Pancreas (tissue), 10 donors: ENCODE measurements at places on chromosomes 13 and 19. TPM values are rescaled to one million over a fixed set of nuclear protein-coding genes. Genes with fewer than 3 reads are reported as not detected.

ZNF492 gene
- total RNA-seq = 0.06 TPM

FBXO46 gene
- 11.2 TPM for total RNA-seq

CELF5 gene
- total RNA-seq = 0.51 TPM

IL11 gene
- total RNA-seq = not detected

MEF2B gene
- total RNA-seq = 0.90 TPM

DNA sequence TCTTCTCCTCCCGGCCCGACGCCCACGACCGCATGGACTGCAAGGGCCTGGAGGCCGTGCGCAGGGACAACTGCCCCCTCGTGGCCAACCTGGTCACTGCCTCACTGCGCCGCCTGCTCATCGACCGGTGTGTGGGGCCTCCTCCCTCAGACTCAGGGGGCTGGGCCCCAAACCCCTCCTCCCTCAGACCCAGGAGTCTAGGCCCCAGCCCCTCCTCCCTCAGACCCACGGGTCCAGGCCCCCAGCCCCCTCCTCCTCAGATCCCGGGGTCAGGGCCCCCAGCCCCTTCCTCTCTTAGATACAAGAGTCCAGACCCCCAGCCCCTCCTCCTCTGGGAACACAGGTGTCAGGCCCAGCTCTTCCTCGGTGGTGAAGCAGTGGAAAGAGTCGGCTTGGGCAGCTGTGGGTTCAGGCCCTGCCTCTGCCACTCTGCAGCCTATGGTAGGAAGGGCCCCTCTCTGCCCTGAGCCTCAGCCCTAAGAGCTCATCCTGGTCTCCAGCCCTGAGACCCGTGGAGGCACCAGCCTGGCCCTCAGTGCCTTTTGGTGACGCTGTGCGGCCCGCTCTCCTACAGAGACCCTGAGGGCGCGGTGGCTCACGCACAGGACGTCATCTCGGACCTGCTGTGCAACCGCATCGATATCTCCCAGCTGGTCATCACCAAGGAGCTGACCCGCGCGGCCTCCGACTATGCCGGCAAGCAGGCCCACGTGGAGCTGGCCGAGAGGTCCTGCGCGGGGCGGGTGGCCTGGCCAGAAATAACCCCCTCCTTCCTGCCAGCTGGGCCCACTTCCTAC, 3.7 kb upstream of the SPIB start:
- H3K4me3 ChIP-seq = no peak overlapping the region
- H3K27me3 ChIP-seq = no peaks in the 10 kb centered on the region
- DNase-seq = peak; percentile 77
- no peaks in the 10 kb centered on the region for H3K36me3 ChIP-seq

DNA sequence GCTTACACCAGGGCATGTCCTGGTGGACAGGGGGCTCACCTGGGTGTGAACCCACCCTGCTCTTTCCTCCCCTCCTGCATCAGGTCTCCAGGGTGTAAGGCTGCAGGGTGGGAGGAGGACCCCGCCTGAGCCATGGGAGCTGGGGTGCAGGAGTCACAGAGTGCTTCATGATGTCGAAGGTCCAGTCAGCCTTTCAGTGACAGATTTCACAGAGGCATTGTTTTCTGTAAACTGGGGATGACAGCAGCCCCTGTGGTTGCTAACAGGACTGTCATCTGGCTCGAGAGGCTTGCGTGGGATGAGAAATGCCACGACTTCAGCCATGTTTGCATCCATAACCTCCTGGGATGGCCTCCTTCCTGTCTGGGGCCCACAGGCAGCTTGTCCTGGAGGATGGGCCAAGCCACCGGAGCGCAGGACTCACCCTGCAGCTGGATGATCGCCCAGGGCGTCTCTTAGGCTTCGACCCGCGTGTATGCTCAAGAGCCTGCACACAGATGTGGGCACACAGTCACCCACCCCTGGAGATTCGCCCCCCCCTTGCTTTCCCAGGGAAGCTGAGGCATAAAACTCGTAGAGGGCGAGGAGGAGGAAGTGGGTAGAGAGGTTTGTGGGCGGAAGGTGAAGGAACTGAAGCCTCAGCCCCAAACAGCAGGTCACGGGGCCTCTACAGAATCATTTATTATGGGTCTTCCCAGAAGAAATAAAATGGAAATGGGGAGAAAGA, 4.9 kb downstream of the NANOS3 start:
- DNase-seq = no peak
- H3K4me3 ChIP-seq = no peak overlapping the region
- no peaks in the 10 kb centered on the region for H3K36me3 ChIP-seq
- H3K4me1 ChIP-seq = peaks cover 15% of the 10 kb centered on the region

- H3K4me1 ChIP-seq = no peaks in the 10 kb centered on the region
- DNase-seq = no peak
- no peaks in the 10 kb centered on the region for H3K36me3 ChIP-seq
- H3K27me3 ChIP-seq = no peaks in the 10 kb centered on the region
- no peak overlapping the region for H3K4me3 ChIP-seq
Measured at GRCh38 chr13:108322206-108322824, 52.8 kb downstream of the TNFSF13B start.

DNA sequence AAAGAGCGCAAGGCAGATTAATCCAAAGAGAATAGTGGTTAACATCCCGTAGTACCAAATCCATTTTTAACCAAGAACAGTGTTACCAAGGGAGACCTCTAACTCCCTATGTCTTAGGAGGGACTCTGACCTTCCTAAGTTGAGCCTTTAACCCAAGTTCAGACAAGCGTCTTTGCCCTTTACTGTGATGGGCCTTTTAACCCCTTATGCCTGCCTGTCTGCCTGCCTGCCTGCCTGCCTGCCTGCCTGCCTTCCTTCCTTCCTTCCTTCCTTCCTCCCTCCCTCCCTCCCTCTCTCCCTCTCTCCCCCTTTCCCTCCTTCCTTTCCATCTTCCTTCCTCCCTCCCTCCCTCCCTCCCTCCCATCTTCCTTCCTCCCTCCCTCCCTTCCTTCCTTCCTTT, 32.6 kb downstream of the CEACAM1 start:
- H3K4me1 ChIP-seq = no peaks in the 10 kb centered on the region
- no peak for DNase-seq
- H3K27ac ChIP-seq = no peak overlapping the region
- no peaks in the 10 kb centered on the region for H3K27me3 ChIP-seq
- no peak overlapping the region for H3K4me3 ChIP-seq

DNA sequence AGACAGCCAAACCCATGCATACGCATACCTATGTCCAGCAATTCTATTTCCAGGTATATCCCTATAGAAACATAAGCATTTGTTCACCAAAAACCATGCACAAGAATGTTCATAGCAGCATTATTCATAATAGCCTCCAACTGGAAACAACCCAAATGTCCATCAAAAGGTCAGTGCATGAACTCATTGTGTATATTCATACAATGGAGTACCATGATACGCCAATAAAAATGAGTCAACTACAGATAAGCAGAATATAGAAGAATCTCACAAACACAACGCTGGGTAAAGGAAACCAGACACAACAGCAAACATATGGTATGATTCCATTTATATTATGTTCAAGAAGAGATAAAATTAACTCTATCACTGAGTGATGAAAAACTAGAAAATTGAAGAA, 23.8 kb downstream of the DEDD2 start:
- H3K36me3 ChIP-seq = no peaks in the 10 kb centered on the region
- no peak overlapping the region for H3K27ac ChIP-seq
- H3K4me1 ChIP-seq = no peaks in the 10 kb centered on the region

- H3K4me1 ChIP-seq = no peaks in the 10 kb centered on the region
- DNase-seq = no peak
- no peak overlapping the region for H3K27ac ChIP-seq
- H3K27me3 ChIP-seq = no peaks in the 10 kb centered on the region
- H3K4me3 ChIP-seq = no peak overlapping the region
- H3K36me3 ChIP-seq = no peaks in the 10 kb centered on the region
Measured at GRCh38 chr19:2723345-2723715, 2.2 kb upstream of the DIRAS1 start.

DNA sequence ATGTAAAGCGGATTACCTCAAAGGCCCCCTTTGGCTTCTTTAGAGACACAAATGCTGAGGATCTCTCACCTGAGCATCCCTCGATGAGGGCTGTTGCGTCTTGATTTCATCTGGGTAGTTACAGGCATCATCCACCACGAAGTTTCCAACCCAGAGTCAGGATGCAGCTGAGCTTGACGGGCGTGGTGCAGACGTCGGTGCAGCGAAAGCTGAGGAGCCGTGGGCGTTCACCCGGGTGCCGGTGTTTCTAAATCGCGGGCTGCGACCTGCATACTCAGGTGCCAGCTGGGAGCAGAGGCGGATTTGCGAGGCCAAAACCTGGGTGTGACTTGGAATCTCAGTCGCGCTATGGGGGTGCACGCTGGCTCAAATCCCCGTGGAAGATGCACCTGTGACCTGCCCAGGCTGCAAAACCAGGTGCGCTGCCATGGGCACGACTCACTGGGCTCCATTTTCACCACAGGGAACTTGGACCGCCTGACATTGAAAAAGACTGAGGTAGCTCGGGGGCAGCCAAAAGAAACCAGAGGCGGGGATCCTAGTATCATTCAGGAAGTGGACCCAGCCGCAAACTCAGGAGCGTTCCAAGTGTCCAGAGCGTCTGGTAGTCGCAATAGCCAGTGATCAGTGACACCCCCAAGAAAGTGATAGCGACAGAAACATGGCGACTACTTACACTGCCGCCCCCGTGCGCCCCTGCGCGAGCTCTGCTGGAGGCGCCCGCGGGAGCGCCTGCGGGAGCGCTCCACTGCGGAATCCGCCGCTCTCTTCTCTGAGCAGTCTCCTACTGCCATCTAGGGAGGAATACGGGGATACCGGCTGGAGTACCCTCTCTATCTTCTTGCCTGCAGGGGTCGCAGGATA, 36.4 kb upstream of the IGFL4 start:
- no peaks in the 10 kb centered on the region for H3K4me1 ChIP-seq
- peaks cover 6% of the 10 kb centered on the region for H3K27me3 ChIP-seq
- peak; percentile 39 for DNase-seq
- H3K27ac ChIP-seq = no peak overlapping the region

DNA sequence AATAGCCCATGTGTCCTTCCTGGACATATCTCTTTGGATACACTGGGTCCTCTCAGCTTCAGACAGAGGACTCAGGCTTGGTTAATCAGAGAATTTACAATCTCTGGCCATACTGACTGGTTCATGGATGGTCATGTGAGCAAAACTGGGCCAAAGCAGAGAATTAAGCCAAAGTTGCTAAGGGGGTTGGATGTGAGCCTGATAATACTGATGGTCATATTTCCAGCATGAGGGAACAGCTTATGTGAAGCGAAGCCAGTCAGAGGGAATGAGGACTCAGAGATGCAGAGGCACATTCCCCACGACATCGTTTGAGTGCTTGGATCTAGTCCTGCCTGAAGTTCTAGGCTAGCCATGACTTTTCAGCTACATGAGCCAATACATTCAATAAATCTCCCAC, 22.0 kb upstream of the LRRC4B start:
- peaks cover 3% of the 10 kb centered on the region for H3K27me3 ChIP-seq
- H3K4me3 ChIP-seq = no peak overlapping the region
- DNase-seq = no peak
- no peaks in the 10 kb centered on the region for H3K4me1 ChIP-seq
- H3K27ac ChIP-seq = no peak overlapping the region

DNA sequence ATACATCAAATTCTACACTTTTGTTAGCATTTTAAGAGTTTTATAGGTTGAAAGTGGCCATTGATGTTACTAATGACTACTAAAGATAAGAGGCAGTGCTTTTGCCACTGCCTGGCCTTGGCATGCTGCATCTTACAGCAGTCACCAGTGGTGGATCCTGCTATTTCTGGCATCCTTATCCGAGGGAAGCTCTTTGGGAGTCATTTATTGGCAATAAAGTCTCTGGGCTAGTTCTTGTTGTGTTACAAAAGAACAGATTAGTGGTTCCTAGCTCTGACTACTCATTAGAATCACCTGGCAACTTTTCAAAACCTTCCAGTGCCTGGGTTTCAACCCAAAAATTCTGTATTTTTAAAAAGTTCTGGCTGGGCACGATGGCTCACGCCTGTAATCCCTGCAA, 94.5 kb downstream of the ZMYM2 start:
- H3K36me3 ChIP-seq = peaks cover 9% of the 10 kb centered on the region
- DNase-seq = no peak
- no peaks in the 10 kb centered on the region for H3K4me1 ChIP-seq
- H3K4me3 ChIP-seq = no peak overlapping the region

DNA sequence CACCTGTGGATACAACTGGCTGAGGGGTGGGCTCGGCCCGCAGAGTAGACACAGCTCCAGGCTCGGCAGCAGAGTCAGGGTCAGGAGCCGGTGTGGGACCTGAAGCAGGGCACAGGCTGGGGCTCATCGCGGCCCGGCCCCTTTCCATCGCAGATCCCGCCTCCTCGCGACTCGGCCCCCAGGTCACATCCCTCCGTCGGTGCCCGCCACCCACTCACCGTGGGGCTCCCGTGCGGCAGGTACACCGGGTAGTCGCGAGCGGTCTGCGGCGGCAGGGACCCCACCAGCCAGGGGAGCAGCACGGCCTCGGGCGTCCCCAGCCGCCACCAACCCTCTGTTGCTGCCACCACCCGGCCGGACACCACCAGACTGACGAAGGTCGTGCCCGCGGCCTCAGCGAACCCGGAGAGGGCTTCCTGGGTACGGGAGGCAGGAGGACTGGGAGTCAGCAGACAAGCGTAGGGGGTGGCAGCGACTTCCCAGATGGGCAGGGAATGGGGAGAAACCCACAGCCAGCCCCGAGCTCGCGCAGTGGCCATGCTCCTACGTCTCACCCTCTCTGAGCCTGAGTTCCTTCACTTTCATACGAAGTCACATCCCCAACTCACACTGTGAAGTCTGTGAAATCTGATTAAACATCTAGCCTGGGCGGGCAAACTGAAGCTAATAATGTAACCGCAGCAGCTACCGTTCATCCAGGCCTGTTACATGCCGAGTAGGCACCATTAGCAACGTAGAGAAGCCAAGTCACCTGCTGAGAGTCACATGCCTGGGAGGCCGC, 3.7 kb downstream of the FUZ start:
- peak overlapping the region; percentile 53 for H3K4me3 ChIP-seq
- peak overlapping the region; percentile 83 for H3K27ac ChIP-seq
- no peaks in the 10 kb centered on the region for H3K27me3 ChIP-seq

DNA sequence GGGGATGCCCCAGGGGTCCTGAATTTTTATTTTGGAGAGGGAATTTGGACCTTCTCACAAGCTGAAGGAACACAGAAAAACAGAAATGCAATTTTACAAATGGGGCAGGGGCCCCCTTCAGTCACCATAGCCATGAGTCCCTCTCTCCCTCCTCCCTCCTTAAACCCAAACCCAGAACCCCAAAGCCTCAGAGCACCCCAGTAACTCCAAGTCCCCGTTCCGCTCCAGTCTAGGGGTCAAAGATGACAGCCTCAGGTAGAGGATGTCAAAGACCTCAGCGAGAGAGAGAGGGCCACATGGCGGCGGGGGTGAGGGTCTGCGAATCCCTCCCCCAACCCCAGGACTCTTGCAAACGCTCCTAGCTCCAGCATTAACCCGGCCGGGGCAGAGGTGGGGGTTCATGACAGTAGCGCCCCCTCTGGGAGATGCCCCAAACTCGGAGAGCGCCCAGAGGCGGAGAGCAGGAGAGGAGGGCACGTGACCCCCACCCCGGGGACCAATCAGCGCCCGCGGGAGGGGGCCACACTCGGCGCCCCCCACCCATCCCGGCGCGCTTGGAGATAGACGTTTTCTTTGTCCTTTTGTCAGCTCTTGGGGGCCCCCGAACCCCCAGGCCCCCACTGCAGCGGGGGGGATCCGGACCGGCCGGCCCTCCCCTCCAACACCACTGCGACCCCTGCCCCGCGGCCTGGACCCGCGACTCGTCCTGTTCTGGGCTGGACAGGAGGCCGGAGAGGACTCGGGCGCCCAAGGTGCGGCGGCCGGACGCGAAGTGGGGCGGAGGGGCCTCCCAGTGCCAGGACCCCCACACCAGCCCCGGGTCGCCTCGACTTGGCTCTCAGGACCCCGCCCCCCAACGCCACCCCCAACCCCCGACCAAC, 20.8 kb upstream of the SEMA6B start:
- peaks cover 17% of the 10 kb centered on the region for H3K27me3 ChIP-seq
- peaks cover 11% of the 10 kb centered on the region for H3K4me1 ChIP-seq
- no peak for DNase-seq
